ENCODE measurements at places on chromosomes 2 and 18.
A peak's percentile ranks its signal among the peaks of the same experiment; 100 is the strongest.

DNA sequence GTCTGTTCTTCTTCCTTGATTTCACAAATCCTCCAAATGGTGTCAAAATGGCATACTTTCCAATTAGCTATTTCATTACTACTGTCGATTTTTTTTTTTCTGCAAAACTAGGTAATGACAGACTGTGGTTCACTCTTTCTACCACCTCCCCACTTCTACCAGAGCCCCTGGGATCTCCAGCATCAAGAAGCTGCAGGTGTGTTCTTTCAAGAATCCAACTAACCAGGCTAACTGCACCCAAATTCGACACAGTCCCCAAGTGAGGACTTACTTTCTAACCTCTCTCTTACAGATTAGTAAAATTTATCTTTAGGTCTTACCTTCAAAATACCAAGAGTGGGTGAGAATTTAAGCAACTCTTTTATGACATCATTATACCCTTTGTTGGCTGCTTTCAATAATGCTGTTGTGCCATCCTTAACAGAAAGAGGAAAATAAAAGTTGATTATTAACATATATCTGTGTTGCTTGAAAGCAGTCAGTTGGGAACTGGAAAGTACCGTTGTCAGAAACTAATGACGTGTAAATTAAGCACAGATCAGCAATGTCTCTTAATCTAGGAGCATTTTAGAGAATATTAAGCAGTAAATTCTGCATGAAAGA is 31.2 kb upstream of the NPC1 start:
- no peak for DNase-seq

DNA sequence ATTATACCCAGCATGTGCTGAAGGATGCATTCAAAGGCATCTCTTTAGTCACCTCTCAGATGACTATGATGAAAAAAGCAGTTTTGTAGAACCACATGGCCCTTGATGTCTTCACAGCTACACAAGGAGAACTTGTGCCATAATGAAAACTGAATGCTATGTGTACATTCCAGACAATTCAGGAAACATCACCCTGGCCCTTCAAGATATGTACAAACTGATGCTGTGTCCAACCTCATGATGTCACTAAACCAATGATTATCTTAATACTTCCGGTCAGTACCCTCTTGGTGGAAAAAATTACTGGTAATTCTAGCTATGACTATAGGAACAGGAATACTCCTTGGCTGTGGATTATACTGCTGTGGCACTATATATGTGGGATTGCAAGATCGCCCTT is 20.0 kb downstream of the DUSP11 start:
- no peak for DNase-seq

- no peak for DNase-seq
These were observed 7.9 kb upstream of the NDUFV2 start for GRCh38 chr18:9094307-9095226.

DNA sequence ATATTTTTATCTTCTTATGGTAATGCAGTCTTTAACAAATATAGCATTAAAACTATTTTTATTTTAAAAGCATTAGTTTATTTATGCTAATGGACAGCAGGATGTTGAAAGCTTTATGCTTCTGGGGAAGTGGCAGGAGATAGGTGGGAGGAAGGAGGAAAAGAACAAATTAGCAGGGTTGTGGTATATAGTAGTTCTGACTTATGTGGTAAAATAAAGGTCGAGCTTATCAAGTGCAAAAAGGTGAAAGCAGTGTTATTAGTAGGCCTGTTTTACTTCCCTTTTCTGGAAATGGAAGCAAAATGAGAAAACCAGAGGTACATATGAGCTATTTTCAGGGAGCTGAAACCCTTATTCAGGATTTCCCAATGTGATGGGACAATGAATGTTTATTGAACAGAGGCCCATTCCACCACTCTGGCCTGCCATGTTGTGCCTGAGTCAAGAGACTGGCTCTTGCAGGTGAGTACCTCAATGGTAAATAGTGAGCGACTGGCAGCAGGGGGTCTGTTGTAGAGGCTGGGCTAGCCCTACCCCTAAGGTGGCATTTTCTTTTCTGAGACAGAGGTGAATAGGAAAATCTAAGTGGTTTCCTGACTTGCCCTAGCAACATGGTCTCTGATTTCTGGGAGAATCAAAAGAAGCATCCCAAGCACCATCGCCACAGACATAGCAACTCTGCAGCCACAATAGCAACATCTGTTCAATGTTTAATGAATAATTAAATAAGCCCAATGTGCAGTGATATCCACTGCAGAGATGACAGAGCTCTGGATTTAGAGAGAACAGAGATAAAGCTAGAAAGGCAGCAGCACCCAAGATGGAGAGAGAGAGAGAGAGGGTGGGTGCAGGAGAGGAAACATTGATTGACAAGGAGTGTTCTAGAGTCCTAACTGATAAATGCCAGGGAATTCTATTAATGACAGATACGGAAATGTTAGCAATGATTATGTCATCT is 119.7 kb downstream of the UPP2 start:
- no peak for DNase-seq

DNA sequence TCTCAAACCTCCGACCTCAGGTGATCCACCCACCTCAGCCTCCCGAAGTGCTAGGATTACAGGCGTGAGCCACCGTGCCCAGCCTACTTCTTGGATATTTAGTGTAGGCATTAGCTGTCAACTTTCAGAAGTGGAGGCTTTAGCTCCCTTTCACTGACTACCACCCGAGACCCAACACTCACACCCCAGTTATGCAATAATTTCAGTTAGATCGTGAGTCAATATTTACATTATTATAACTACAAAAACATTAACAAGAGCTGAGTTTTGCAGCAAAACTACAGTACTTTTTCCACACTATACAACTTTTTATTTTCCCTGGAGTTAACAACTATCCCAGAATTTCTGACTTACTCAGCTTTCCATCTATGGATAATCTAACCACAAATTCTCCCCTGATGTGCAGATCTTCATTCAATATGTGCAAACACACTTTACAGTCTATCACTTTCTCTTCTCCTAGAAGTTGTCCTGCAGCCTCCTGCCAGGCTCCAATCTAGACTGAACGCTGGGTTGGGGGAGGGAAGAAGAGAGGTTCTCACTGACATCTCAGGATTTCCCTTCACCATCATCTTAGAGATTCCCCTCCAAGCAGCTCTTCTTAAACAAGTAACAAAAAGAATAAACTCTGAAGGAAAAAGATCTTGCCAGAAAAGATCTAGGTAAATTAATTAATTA is 10.1 kb downstream of the TBC1D8 start:
- DNase-seq: no peak

GRCh38 chr2:233280114-233280693 is 27.4 kb upstream of the SAG start:
- no peak for DNase-seq

GRCh38 chr2:231144896-231145295 is 20.1 kb upstream of the HTR2B start:
- no peak for DNase-seq

GRCh38 chr18:2102022-2102421 is 469.3 kb downstream of the METTL4 start:
- DNase-seq: no peak

- peak; percentile 27 for DNase-seq
These were observed 675 bp downstream of the FZD5 start for GRCh38 chr2:207768866-207769596.

DNA sequence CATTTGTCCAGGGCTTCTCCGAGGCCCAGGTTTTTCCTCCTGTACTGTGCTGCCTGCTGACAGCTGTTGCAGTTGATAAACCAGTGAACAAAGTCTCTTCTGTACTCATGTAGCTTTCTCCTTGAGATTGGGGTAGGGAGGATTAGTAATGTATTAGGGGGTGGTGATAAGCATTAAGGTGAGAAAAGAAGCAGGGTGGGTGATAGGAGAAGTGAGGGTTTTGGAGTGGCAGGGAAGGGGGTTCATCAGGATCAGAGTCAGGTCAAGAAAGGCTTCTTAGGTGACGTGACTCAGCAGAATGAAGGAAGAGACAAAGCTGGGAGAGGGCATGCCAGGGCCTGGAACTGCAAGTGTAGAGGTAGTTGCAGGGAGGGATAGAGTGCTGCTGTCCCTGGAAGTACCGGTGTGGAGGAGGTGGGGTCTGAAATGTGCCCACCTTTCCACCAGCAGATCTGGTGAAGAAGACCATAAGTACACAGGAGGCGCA is 48.7 kb downstream of the PKP4 start:
- no peak for DNase-seq

DNA sequence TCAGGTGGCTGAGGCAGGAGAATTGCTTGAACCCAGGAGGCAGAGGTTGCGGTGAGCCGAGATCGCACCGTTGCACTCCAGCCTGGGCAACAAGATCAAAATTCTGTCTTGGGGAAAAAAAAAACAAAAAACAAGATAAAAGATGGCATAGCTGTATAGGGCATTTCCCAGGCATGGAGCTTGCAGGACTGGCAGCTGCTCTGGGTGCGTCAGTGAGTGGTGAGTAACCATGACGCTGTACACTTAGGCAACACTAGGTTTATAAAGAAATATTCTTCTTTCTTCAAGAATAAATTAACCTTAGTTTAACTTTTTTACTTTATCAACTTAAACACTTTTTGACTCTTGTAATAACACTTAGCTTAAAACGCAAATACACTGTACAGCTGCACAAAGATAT is 15.4 kb downstream of the TGOLN2 start:
- DNase-seq: no peak

GRCh38 chr2:96113951-96114350 is 2.4 kb downstream of the ADRA2B start:
- DNase-seq: no peak

- DNase-seq: no peak
These were observed 12.2 kb upstream of the CAB39 start for GRCh38 chr2:230700447-230700846.

- no peak for DNase-seq
These were observed 10.6 kb downstream of the EMX1 start for GRCh38 chr2:72927619-72928550.

DNA sequence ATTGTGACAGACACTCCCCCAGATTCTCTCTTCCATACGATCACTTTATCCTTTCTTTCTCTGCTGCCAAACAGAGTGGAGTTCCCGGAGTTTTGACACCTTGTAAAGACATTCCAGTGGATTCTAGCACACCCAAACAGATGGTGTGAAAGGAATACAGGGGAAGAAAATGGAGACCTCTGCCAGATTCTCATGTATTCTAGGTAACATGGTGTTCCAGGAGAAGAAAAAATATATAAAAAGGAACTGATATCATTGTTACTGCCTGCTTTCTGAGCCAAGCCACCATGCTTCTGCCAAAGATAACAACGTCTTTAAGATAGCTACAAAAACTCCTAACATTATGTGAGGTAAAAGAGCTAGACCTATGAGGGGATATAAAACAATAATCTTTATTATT is 136.5 kb downstream of the TXNL1 start:
- DNase-seq: no peak

GRCh38 chr18:46623541-46623940 is 33.5 kb downstream of the LOXHD1 start:
- no peak for DNase-seq

GRCh38 chr2:58030771-58031170 is 15.8 kb upstream of the VRK2 start:
- no peak for DNase-seq

DNA sequence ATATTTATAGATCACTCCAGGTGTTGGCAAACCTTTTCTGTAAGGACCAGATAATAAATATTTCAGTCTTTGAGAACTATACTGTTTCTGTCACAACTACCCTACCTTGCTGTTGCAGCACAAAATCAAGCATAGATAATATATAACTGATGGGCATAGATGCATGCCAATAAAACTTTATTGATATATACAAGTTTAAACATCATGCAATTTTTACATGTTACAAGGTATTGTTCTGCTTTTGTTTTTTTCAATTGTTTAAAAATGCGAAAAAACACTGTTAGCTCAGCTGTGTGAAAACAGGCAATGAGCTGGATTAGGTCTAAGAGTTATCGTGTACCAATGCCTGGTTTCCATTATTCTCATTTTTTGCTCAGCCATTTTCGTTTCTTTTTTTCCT is 47.6 kb upstream of the FN1 start:
- no peak for DNase-seq

DNA sequence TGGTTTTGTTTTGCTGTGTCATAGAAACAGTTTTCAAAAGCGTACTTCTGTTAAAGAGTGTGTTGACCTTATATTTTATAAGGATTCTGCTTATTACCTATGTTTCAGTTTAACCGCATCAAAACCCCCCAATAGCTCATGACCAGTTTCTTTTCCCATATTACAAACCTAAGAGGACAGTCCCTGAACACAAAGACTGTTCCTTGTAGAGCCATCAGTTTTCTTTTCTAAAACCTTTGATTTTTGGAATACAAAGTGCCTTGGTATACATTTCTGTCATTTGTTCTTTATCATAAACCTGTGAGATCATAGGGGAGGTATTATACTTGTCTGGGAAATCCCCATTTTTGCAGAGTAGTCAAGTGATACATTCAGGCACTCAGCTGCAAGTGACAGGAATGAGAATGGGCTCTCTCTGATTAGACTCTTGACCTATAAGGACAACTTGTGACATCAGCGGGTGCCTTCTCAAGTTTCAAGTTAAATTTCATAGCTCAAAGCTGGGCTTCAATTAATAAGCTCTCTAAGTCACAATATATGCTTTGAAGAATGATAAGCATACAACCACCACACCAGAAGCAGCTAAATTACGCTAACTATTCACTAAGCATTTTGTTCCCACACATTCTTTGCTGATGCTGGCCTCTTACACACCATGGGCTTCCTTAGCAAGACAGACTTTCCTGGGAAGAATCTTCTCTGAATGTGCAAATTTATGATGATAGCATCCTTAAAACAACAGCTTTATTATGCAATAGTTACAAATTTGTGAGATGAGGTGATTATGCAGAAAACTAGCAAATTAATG is 97.5 kb upstream of the CD302 start:
- no peak for DNase-seq

GRCh38 chr2:138601458-138602165 is 100.0 kb downstream of the SPOPL start:
- DNase-seq: no peak

GRCh38 chr2:74498500-74499266 is 720 bp downstream of the LBX2 start:
- no peak for DNase-seq

- DNase-seq: no peak
These were observed 63.1 kb downstream of the AAK1 start for GRCh38 chr2:69580486-69580885.

DNA sequence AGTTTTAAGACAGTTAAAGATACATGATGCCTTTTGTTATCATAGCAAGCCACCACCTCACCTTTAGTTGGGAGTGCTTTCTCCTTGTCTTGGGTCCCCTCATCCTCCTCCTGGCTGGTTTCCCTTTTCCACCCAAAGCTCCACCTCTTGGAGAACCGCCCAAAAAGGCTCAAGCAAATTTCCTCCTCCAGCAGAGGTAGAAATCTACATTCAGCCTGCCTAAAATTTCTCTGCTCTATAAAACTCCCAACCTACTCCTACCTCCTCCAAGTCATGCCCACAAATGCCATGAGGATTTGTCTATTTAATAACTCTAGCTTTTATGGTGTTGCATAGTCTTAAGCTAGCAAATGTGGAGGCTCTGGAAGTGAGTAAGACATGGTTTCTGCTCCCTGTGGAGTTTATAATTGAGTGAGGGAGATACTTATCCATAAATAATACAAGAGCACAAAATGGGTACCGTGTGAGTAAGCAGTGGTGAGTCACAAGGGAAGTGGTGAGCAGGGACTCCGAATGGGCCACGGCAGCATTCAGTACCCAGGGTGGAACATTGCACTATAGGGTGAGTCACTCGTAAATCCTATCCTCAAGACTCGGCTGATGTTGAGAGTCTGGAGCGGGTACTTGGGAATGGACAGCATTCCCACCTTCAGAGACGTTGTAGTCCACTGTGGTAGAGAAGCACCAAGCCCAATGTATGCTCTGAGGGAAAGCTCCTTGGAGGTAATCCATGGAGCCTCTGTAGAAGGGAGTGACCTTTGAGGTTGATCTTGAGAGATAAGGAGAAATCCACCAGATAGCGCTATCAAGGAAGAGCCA is 146.3 kb downstream of the RTN4 start:
- no peak for DNase-seq

Measured in tibial artery (tissue), 4 donors.